ENCODE measurements at places on chromosomes 3 and 15.

DNA sequence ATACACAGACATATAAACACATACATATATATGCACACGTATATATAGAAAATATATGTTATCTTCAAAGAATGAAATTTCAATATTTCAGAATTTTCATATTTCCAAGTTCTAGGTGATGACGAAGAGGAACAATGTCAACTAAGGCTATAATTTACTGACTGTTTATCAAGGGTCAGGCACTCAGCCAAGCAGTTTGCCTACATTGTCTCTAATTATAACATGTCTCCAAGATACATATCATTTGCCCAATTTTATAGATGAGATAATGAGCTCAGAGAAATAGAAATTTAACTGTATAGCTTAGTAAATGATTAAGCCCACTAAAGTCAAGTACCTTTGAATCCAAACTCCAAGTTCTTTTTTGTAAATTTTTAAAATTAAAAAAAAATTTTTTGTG is 99.9 kb upstream of the PLSCR4 start:
- DNase-seq = no peak

GRCh38 chr15:41894791-41895463 is 1.1 kb upstream of the SPTBN5 start:
- DNase-seq = peak; percentile 18

DNA sequence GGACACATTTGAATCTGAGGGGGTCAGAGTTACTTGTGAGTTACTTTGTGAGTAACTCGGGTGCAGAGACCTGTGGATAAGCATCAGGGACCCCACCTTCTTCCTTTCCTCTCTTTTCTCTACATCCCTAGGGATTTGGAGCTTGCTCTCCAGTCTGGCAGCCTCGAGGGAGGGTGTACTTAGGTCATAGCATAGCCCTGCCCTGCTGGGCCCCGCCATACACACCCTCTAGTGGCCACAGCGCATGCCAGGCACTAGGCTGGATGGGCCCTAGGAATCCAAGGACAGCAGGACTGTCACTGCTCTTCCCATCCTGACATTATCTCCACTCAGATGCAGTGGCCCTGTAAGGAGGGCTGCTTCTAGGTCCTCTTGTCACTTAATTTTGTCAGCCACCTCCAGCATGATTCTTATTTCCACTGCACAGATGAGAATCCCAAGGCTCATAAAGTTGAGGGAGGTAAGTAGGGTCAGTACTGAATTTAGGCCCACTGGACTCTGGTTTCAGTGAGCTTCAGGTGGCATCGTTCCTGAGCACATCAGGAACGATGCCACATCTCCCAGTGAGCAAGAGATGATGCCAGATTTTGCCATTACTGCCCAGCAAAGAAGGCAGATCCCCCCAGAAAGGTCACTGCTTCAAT is 3.6 kb upstream of the SMAD6 start:
- peak; percentile 49 for DNase-seq

DNA sequence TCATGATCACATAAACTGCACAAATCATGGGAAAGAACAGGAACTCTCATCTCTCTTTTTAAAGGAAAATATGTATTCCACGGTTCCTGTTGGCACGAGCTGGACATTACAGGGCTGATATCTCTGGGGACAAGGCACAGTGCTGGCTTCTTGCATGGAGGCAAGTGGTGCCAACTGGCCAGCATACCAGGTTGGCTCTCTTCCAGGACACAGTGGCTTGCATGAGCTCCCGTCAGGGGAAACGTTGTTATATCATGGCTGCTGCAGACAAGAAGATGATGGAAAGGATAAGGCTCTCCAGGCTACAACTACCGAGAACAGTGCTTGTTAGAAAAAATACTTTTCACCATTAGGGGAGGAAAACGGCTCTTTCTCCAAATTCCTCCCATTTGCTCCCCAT is 283.9 kb downstream of the RORA start:
- no peak for DNase-seq

DNA sequence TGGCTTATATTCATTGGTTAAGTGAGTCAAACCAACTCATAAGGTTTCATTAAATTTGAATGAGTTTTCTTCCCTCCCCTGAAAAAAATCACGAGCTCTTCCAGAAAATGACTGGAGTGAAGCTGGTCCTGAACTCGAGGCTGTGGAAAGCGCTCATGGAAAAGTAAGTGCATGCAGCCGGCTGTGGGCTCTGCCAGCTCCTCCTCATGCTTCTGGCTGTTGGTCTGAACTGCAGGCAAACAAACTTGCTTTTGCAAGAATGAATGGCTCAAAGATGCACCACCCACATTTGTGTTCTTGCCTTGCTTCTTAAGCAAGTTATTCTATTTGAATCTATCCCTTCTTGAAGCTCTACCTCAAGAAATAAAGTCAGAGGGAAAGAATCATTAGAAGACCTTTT is 6.2 kb downstream of the ETV5 start:
- DNase-seq = no peak

- no peak for DNase-seq
These were observed 10.9 kb downstream of the TRIP4 start for GRCh38 chr15:64398575-64398974.

- DNase-seq = no peak
These were observed 38.1 kb upstream of the PTX3 start for GRCh38 chr3:157398598-157398997.

DNA sequence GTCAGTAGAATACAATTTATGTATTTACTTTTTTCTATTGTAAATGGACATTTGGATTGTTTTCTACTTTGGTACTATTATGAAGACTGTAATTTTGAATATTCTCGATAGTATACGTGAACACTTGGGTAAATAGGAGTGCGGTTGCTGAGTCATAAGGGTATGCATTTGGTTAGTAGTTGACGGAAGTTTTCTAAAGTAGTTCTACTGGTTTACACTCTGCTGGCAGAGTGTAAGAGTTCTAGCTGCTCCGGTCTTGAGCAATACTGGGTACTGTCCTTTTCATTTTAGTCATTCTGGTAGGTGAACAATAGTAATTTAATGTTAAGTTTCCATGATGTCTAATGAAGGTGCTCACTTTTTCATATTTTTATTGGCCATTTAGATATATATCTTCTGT is 70.0 kb downstream of the MEF2A start:
- no peak for DNase-seq

DNA sequence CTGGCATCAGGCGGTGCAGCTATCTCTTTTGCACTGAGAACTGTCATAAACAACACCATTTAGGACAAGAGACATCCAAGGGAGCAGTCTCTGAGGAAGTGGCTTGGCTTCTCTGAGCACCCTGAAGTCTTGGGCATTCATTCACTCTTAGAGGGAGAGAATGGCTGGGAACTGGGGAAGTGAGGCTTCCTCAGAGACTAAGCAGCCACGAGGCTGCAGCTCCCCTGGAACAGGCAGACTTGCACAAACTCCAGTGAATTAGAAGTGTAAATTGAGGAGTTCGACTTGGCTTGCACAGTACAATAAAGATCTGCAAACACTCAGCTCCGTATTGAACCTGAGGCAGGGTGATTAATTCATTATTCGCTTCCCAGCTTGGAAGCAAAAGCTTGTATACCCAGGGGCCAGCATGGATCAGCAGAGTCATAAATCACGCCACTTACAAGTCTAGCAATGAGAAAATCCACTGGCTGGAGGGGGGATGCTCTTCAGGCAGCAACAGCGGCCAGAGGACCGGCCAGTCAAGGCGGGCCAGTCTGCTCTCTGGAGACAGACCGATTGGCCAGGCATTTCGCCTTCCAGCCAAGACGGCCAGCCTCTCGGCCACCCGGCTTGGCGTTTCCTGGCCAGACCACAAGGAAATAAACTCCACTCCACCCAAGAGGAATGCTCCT is 118.8 kb upstream of the ADPGK start:
- no peak for DNase-seq

GRCh38 chr15:27045796-27046195 is 74.8 kb downstream of the GABRG3 start:
- DNase-seq = no peak

GRCh38 chr15:40831861-40832260 is 3.4 kb upstream of the PPP1R14D start:
- no peak for DNase-seq

- no peak for DNase-seq
These were observed 27.7 kb downstream of the C15orf39 start for GRCh38 chr15:75229191-75230015.

GRCh38 chr3:84692261-84692660 is 266.5 kb upstream of the CADM2 start:
- peak; percentile 43 for DNase-seq

DNA sequence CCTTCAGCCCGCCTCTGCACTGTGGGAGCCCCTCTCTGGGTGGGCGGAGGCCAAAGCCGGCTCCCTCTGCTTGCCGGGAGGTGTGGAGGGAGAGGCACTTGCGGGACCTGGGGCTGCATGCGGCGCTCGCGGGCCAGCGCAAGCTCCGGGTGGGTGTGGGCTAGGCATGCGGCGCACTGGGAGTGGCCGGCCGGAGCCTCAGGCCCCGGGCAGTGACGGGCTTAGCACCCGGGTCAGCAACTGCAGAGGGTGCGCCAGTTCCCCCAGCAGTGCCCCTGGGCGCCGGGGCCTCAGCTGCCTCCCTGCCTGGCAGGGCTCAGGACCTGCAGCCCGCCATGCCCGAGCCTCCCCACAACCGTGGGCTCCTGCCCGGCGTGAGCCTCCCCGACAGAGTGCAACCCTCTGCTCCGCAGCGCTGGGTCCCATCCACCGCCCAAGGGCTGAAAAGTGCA is 98.9 kb upstream of the POU1F1 start:
- no peak for DNase-seq

DNA sequence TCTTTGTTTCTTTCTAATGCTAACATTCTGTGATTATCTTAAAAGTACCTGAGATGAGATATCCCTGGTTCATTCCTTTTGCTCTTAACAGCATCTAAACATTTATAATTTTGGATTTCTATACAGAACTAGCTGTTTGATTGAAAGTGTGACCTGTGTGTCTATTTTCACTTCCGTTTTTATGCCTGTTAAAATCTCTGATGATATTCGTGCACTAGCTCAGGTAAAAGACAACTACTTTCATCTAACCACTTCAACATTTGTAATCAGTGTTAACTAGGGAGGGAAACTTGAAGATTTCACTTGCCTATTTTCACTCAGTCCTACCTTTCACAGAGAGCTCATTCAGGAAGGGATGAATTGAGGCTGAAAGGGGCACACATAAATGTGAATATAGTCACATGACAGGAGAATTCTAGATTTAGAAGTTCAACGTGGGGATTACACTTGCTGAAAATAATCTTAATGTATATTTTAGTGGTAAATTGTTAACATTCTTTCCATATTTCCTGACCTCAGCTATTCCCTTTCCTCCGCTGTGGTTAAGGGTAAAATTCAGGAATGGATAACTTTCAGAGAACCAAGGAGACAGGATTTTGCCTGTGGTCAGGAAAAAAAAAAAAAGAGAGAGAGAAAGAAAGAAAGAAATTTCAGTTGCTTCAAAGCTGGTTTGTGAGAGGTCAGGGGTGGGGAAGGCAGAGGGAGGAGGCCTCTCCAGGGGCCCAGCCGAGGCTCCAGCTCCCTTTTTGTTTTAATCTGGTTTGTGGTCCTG is 159.8 kb upstream of the TSC22D2 start:
- no peak for DNase-seq

All from AML-193 (cell line).